ENCODE measurements at places on chromosomes 1 and 21.

DNA sequence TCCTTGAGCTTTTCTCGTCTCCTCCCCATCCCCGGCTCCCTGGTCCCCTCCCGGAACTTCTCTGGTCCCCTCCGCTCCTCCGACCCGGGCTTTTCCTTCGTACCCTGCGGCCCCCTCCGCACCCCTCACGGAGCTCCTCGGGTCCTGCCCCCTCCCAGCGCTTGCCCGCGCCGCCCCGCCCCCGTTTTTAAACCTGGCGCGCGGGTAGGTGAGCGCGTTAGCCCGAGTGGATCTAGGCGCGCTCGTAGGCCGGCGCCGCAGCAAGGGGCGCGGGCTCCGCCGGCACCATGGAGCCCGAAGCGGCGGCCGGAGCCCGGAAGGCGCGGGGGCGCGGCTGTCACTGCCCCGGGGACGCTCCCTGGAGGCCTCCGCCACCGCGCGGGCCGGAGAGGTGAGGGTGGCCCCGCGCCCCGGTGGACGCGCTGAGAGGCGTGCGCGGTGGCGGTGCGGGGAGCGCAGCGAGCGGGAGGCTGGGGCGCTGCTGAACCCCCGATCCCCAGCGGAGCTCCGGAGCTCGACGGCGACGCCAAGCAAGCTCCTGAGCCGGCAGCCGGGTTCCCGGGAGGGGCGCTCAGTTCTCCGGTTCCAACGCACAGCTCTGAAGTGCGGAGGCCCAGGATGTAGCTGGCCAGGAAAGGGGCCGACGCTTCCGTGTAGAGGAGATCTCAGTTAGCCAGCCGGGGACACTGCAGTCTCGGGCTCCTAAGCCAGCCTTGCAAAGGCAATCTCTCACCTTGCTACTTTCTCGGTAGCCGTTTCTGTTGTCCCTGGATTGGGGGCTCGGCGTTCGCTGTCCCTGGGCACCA, at the start of gene RIPPLY3:
TSS of gene RIPPLY3 (plus strand) at position 217 of the 806 bp plus-strand sequence. CDS start at position 288, 71 bp downstream.
- peak; percentile 33 for DNase-seq

DNA sequence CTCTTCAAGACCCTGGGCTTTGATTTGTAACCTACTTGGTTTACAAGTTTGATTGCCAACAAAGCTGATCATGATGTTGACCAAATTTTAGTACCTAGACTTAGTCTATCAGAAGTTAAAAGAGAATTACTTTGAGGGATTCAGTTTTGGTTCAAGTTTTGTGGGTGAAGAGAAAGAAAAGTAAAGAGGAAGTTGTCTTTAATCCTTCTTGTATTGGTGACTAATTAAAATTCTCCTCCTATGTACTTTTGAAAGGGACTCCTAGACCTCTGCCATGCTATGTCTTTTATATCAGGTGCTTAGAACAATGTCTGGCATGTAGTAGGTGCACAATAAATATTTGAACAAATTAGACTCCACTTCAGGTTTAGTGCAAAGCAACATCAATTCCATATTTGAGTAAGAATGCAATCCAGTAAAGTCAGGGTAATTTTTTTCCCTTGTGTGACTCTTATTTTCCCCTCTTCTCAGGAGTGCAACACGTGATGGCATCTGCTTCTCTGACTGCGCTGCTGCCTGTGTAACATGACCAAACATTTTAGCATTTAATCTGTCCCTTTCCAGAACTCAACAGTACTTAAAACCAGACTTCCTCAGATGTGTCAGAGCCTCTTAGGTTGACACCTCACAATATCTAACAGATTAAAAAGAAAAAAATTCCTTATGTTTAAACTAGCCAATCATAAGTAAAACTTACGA, 41.1 kb upstream of the KCNQ4 start:
- no peak for DNase-seq

DNA sequence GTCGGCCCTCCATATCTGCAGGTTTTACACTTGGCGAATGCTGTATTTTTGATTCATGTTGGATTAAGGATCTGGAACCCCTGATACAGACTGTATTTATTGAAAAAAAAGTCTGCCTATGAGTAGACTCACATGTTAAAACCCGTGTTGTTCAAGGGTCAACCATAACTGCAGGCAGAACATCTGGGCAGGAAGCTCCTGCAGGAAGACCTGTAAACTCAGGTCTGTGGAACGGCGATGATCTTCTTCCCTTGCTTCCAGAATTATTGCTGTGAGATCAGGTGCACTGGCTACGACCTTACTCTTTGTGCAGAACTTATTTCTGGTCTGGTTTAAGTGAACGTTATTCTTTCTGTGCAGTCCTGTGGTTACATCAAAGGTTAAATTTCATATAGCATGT, 96.6 kb downstream of the DISC1 start:
- DNase-seq, result no peak

DNA sequence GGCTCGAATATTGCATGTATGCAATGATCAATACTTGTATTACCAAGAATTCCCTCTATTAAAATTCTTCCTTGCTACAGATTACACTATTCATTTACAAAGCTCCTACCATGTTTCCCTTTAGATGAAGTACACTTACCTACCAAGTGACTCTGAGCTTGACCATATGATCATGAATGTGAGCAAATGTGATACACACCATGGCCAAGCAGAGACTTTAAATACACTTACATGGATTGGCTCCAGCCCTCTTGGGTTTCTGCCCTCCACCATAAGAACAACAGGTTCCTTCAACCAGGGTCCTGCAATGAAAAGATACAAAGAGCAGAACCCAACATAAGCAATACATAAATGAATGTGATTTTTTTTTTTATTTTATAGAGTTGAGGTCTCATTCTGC, 30.0 kb downstream of the LRRC52 start:
- no peak for DNase-seq

DNA sequence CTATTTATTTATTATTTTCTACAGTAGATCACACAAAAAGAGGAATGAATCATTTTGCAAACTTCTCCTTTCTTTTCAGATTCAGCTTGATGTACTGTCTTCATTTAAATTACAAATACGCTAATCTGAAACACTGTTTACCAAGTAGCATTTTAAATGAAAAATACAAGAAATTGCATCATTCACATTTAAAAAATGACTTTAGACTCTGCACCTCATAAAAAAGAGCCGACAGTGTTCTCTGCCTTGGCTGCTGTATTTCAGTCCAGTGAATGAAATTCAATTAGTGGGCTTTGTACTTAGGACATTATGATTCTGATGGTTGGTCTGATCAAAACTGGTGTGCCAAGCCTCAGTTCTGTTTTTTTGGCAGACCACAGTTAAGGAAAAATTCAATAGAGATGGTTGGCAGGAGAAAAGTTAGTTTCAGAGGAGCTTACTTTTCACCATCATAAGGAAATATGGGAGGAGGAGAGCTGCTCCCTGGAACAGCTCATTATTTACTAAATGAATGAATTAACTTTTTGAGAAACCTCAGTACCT, 222.4 kb upstream of the ESRRG start:
- DNase-seq, result no peak

DNA sequence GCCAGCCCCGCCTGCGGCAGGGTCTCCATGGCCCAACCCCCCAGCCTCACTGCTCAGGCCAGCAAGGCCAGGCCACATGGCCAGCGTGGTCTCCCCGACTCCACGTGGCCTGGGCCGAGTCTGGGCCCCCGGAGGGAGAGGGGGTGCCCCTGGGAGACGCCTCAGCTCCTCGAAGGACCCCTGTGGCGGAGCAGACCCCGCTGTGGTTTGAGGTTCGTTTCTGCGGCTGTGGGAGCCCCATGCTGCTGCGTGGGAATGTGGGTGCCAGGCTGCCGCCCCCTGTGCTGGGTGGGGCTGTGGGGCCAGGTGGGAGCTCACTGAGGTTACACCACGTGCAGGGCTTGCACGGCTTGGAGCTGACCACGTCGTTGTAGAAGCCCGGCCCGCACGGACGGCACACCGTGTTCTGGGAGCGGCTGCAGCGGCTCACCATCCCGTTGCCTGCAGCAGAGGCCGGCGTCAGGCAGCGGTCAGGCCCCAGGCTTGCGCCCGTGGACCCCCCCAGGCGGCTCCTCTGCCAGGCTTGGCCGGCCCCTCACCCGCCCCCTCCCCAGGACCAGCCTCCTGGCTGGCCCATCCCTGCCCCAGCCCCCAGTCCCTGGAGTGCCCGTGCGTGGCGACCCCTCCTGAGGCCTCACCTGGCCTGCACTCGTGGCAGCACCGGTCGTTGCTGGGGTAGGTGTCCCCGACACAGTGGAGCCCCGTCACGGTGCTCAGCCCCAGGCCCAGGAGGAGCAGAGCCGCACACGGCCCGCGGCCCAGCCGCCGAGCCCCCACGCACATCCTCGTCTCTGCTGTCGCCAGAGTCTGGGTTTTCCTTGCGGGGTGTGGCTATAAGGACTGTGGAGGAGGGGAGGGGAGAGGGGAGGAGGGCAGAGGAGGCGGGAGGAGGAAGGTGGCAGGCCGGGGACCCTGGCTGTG, at the start of gene TNFRSF4:
TSS of gene TNFRSF4 (minus strand) at position 809 of the 921 bp plus-strand sequence. CDS start at position 783, 26 bp downstream.
- DNase-seq, result no peak

DNA sequence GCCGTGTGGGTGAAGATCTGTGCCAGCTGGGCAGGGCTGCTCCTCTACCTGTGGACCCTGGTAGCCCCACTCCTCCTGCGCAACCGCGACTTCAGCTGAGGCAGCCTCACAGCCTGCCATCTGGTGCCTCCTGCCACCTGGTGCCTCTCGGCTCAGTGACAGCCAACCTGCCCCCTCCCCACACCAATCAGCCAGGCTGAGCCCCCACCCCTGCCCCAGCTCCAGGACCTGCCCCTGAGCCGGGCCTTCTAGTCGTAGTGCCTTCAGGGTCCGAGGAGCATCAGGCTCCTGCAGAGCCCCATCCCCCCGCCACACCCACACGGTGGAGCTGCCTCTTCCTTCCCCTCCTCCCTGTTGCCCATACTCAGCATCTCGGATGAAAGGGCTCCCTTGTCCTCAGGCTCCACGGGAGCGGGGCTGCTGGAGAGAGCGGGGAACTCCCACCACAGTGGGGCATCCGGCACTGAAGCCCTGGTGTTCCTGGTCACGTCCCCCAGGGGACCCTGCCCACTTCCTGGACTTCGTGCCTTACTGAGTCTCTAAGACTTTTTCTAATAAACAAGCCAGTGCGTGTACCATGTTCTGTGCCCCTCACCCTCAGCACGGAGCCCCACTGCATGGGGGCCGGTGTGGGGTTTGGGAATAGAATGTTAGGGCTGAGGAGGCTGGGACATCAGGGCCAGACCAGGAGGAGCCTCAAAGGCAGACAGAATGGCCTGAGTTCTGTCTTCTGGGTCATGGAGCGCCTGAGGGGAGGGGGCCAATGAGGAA, 21.3 kb downstream of the SERINC2 start:
- DNase-seq, result no peak

GRCh38 chr1:218817691-218818465, 355.8 kb upstream of the LYPLAL1 start:
- peak; percentile 47 for DNase-seq

- DNase-seq, result no peak
These were observed 65.7 kb downstream of the NPHS2 start for GRCh38 chr1:179510038-179510437.

GRCh38 chr1:206833106-206833680, 32.2 kb upstream of the IL20 start:
- no peak for DNase-seq

Measured in WERI-Rb-1 (cell line).